ENCODE measurements at places on chromosomes 1 and 21.

DNA sequence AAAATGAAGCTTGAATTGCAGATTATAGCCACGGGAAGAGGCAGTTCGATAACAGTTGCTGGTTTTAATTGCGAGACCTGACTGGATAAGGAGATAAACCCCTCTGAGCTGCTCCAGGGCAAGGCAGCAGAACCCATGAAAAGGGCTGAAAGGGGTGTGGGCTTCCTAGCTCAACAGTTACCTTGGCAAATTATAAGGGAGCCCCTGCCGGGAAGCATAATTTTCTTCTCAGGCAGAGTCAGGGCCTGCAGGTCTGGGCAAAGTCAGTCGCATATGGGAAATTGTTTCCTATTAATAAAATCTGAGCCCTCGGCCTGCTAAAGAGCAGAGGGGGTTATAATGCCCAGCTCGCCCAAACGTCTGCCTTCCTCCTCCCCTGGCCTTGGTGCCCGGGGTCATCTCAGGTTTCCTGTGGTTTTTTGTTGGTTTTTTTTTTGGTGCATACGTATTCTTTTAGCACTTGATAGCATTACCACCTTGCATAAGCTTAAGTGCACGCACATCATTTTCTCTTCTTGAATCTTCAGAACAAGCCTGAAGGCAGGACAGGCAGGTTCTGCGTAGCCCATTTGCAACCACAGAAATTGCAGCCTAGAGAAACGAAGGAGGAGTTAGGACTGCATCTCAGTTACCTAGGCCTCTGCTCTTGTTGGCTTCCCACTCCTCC, 33.9 kb upstream of the SELENON start:
- no peak for DNase-seq

GRCh38 chr1:81885291-81885690, 84.6 kb downstream of the ADGRL2 start:
- no peak for DNase-seq

GRCh38 chr1:2110738-2111673, 60.8 kb downstream of the PRKCZ start:
- DNase-seq, result no peak

DNA sequence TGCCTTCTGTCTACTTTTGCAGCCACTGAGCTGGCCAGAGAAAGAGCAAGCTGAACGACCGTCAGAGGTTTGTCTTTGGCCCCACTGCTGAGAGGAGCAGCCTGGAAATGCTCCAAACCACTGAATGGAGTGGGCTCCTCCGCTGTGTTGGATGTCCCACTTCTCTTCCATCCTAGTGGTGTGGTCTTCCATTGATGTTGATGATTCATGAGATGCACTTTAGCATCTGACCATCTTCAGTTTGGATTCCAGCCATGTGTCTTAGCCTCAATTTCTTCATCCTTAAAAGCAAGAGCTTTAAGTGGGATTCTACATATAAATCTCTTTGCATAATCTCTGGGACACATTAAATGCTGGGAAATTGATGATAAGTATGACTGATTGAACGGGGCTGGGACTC, 276.9 kb downstream of the SIPA1L2 start:
- no peak for DNase-seq

DNA sequence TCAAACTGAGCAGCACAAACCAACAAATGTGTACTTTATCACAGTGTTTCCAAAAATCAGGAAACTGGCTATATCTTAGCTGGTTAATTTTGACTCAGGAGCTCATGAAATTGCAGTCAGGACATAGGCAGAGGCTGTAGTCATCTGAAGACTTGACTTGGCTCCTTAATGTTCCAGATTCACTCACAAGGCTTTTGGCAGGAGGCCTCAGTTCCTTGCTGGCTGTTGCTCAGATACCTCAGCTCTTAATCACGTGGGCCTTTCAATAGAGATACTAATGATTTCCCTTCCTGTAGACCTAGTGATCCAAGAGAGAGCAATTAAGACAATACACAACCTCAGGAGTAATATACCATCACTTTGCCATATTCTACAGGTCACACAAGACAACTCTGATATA, 537.7 kb downstream of the BRINP3 start:
- no peak for DNase-seq

DNA sequence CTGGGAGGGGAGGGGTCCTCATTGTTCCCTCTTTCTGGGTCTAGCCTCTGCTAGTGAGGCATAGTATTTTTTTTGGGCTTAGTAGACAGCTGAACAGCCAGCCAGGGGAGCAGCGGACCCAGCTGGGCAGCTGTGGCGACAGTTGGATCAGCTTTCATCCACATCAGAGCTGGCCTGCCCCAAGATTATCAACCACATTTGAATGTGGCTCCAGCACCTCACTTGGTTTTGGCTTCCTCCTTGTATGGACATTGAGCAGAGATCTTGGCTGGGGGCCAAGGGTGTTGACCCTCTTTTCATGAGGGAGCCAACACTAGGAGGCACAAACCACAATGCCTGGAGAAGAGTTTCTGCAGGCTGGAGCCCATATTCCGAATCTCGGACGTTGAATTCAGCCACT, 25.0 kb downstream of the WNT4 start:
- no peak for DNase-seq

GRCh38 chr1:156814571-156815260, 1.9 kb downstream of the SH2D2A start:
- DNase-seq, result no peak

DNA sequence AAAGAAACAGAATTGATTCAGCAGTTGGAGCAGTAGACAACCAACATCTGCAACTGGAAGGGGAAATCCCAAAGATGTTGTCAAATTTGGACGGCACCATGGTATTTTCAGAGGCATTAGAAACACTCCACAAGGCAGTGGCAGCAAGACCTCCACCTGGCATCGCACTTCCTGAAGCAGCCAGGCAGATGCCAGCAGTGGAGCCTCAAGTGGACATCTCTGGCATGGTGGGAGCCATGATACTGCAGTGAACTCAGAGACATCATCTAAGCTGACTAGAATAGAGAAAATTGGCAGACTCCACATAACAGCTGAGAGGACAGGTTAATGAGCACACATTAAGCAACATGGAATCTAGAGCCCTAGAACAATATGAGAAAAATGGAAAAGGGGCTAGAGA, 33.9 kb upstream of the RGS8 start:
- DNase-seq, result no peak

- no peak for DNase-seq
Measured at GRCh38 chr1:116318897-116319296, 54.1 kb upstream of the ATP1A1 start.

DNA sequence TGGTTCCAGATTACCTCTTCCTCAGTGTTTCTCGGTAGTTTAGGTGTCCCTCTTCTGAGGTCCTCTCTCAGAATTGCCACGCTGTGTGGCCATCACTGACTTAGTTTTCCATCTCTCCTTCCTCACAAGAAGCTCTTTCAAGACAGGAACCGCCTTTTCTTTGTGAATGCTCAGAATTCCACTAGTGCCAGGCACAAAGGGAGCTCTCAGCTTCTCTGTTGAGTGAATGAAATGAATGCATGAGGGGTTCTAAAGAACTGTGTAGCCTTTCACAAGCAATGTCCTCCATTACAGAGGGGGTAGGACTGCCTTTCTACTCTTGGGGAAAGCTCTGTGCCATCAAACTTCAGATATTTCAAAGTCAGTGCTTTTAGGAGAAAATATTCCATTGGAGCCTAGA, 546.8 kb downstream of the RWDD3 start:
- DNase-seq, result no peak

- no peak for DNase-seq
Measured at GRCh38 chr1:38365242-38365641, 318.6 kb upstream of the POU3F1 start.

GRCh38 chr1:182610606-182611194, 6.5 kb upstream of the RGS16 start:
- no peak for DNase-seq

All from NCI-H774 (cell line).